ENCODE measurements at places on chromosomes 5 and 9.

DNA sequence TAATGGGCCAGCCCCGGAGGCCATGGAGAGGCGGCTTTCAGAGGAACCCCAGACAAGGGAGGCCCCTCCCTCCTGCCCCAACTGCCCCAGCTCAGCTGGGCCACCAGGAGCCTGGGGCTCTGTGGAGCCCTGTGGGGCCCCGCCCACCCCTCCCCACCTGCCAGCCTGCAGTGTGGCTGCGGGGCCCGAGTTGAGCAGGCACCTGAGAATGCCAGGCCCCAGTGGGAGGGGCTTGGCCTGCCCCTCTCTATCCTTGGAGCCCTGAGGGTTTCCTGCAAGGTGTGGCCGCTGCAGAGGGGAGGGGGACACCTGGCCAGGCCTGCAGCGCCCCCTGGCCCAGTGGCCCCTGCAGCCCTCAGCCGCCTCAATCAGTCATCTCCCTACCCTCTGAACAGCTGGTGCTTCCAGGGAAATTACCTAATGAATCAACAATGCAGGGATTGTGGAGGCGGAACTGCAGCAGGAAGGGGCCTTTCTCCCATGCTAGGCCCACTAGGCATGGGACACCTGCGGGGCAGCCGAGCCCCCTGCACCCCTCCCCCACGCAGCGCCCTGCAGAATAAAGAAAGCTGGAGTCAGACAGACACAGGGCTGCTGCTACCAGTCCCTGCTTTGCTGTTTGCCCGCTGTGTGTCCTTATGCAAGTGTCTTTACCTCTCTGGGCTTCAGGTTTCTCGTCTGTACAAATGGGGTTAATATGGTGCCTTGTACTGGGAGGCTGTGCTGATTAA, 48.0 kb downstream of the LMX1B start:
- DNase-seq, result no peak

DNA sequence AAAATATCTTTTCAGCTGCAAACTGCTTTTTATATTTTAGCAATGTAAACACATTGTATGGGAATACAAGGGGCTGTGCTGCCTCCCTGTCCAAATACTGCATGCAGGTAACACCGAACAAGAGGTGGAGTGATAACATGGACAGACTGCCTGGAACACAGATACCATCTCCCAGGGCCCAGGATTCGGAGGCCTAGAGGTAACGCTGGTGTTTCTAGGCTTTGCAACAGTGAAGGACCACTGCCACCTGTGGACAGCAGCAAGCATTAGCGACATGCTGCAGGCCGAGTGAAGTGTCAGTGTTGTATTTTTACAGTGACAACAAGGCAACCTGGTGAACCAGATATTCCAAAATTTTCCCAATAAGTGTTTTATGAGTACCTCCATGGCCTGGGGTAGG, 379.1 kb downstream of the DMRT2 start:
- no peak for DNase-seq

DNA sequence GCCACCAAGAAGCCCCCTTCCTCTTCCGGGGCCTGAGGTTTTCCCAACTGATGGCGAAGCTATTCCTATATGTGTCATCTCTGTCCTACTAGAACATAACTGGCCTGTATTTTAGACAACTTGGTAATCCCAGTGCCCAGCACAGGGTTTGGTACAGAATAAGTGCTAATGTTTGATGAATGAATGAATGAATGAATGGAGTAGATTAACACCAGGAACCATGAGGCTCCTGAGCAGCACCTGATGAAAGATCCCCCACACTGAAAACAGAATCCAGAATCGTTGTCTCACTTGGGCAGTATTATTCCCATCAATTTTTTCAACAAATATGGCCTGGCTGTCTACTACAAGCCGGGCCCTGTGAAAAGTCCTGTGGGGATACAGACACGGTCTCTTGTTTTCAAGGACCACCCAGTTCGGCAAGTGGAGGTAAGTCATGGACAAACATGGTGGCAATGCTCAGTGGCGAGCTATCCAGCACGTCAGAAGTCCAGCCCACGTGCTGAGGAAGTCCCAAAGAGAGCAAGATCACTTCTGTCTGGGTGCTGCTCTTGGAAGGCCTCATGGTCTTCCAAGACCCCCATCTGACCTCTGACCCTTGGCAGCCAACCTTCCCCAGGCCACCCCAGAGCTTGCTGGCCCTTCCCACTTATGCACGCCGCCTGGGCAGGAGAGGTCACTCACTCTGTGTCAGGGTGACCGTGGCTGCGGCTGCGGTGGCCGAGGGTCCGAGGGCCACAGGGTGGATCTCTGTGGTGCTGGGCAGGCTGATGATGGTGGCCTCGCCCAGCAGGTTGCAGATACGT, 1.0 kb downstream of the NAIF1 start:
- no peak for DNase-seq

GRCh38 chr5:171891595-171891994, 106.0 kb downstream of the SMIM23 start:
- no peak for DNase-seq

DNA sequence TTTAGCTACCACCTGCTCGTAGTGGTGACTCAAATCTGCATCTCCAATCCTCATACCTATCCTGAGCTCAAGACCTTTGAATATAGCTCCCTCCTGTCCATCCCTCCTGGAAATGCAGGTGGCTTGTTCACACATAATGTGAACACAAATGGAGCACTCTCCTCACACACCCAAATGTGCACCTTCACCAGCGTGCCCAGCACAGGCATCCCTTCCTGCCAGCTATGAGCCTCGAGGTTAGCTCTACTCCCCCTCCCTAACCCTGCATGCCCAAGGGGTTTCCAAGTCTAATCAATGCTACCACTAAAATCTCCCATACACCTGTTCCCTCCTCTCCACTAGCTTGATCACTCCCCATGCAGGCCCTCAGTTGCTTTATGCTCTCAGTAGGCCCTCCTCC, 2.2 kb upstream of the TGFBI start:
- no peak for DNase-seq

- DNase-seq, result no peak
Observed at GRCh38 chr5:140298183-140298601, 4.7 kb downstream of the PFDN1 start.

- no peak for DNase-seq
Observed at GRCh38 chr5:142499591-142500226, 174.9 kb upstream of the SPRY4 start.

DNA sequence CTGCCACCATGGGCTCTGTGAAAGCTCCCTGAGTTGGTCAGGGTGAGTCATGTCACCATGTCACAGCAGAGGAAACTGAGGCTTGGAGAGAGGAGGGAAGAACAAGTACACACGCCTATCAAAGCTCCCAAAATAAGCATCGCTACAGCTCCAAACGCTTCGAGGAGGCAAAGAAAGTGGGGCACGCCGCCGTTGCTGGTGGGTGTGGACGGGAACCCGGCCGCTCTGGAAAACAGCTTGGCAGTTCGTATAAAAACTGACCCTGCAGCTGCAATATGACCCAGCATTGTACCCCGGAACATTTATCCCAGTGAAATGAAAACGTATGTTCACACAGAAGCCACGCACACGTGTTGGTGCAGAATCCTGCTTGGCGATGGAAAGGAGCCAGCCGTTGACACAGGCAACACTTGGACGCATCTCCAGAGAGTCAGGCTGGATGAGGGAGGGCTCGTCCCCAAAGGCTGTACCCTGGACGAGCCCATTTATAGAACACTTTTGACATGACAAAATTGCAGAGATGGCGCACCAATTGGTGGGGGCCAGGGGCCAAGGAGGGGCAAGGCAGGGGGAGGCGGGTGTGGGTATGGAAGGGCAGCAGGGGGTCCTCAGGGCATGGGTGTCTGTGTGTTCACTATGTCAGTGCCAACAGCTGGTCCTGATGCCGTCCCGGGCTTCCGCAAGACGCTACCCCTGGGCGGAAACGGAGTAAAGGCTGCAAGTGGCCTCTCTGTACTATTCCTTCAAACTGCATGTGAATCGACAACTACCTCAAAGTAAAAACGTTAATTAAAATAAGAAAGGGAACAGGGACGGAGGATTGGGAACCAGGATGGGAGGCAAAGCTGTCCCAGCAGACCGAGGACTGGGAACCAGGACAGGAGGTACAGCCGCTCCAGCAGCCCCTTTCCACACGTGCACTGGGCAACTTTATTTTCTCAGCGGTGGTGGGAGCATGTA, 173.0 kb downstream of the OLFM1 start:
- no peak for DNase-seq
